ENCODE measurements at places on chromosomes 6 and 20.

DNA sequence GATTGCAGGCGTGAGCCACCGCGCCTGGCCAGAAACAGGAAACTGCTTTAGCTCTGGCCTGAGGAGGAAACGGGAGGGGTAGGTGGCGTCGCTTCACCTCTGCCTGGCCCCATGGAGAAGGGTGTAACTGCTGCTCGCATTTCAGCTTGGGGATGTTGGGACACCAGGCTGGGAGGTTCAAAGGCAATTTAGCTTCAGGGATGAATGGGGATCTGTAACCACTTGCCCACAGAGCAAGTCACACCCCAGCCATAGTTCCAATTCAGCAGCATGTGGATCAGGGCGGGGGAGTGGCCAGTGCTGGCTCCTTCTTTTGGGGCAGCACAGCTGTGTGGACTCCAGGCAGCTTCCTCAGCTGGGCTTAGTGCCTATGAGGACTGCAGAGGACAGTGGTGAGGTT, 34.8 kb upstream of the NUP153 start:
- no peak for DNase-seq

- DNase-seq: no peak
Observed at GRCh38 chr6:99091985-99092384, 144.2 kb upstream of the FBXL4 start.

DNA sequence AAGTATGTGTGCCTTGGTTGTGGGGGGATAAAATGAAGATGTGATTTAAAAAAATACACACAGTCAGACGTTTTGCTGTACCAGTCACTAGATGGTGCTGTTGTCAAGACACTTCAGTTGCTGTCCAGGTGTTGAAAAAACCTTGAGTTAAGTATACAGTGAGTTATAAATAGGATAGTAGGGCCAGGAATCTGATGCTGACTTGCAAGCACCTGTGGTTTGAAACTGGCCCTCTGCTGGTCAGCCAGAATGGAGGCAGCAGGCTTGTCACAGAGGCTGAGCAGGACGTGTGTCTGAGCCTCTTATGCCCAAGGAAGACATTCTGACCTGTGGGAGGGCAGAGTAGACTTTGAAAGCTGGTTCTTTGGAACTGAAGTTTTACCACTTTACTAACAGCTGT, 27.8 kb downstream of the RNF8 start:
- DNase-seq: no peak

DNA sequence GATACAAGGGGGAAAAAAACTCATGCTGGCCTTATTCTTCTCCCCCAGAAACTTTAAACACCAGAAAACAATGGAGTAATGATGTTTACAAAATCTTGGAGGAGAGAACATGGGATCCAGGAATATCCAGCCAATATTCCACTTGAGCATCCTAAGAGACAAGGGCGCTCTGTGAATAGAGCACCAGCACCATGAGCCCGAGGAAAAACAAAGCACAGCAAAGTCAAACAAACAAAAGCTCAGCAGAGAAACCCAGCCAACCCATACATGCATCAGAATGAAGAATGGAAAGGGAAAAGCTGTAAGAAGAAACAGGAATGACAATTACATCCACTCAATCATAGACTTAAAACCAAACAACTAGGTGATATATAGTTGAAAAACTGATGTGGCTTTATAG, 4.6 kb upstream of the NAA20 start:
- DNase-seq: no peak

DNA sequence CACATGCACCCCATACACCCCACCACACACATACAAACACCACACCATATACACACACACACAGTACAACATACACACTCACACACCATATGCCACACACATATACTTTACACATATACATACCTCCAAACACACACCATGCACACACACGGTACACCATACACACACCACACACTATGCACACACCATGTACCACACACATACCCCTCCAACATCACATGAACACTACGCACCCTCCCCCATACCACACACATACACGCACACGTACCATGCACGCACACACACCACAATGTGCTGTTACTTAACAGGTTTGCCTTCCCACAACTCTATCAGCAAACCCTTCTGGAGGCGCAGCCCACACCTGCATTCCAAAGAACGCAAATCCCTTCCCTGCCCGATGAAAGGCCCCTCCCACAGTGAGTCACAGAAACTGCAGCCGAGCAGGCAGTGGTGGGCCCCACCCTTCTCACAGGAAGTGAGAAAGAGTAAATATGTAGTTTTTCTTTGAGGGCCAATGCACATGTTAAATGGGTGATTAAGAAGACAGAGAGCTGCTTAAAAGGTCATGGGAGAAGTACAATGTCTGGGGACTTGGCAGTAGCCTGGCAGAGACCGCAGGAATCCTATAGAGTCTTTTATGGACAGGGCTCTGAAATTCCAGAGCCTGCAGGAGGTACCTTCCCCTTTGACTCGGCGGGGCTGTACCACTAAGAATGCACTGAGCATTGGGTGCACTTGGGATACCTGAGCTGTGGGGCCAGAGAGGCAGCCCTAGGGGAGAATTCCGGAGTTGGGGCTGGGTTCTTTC, 34.1 kb upstream of the EZR start:
- peak; percentile 80 for DNase-seq

DNA sequence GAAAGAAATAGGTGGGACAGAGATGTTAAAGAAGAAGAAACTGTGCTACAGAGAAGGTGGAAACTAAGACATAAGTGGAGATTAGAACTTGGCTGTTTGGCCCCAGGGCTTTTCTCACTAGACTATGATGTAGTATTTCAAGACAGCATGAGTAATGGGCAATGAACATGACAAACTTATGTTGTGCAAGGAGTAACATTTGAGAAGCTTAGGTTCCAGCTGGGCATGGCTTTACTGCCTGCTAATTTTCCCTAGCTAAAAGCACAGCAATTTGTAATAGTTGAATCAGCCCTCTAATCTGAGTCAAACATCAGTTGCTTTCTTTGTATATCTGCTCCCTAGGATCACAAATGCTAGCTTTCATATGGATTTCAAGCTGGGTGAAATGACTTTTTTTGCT, 294.3 kb upstream of the BMP2 start:
- no peak for DNase-seq

- DNase-seq: no peak
Observed at GRCh38 chr6:34177181-34177591, 31.3 kb upstream of the GRM4 start.

DNA sequence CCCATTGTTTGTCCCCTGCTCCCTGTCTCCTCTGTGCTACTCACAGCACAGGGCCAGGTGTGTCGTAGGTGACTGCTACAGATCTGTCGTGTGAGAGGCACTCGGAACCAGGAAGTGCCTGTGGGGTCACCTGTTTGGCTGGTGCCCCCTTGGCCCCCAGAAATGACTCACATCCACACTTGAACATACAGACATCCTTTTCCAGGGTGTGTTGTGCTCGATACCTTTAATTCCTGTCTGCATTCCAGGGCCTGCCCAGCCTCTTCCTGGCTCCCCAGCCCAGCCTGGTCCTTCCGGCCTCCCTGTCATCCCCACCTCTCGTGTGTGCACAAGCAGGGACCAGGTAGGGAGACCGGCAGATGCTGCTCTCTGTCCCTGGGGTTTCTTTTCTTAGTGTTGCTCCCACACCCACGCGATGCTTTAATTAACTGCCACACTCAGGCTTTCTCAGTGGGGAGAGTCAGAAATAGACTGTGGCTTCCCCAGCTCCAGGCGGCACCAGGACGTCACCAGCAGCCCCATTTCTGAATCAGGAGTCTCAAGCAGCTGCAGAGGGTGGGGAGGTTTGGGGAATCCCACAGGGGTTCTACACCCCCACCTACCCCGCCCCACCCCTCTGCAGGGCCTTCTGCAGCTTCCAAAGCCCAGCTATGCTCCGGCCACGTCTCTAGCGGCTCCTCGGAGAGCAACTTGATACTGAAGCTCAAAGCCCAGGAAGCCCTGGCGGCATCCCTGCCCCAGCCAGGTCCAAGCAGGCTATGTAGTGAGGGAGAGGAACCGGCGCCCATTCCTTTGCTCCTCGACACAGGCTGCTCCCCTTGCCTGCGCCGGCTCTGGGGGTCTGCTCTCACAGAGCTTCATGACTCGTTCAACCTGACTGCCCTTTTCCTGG, 102.2 kb downstream of the SYCP2 start:
- DNase-seq: no peak

- DNase-seq: no peak
Observed at GRCh38 chr20:10218536-10219451, at the start of gene SNAP25. SNAP25 (plus strand) TSS chr20:10218830; CDS start chr20:10275492, 56,662 bp downstream.

GRCh38 chr20:43749734-43750294, 23.0 kb upstream of the GTSF1L start:
- peak; percentile 95 for DNase-seq

- no peak for DNase-seq
Observed at GRCh38 chr6:154805288-154805911, 72.2 kb downstream of the SCAF8 start.

Data from stimulated activated CD4-positive, alpha-beta T cell treated with anti-CD3 and anti-CD28 coated beads, Interleukin-2, amount 100 ng/mL, for 48 hours (primary cell).